ENCODE measurements at places on chromosomes 2 and 18. TPM values are rescaled to one million over a fixed set of nuclear protein-coding genes. Genes with fewer than 3 reads are reported as not detected.

The LRATD1 gene
- 29.8 TPM for total RNA-seq

The TEKT4 gene
- total RNA-seq = under 0.01 TPM

The SP100 gene
- 4.1 TPM for total RNA-seq

The CYP26B1 gene
- total RNA-seq = 0.82 TPM

The HMSD gene
- total RNA-seq = not detected

All from frontal cortex (tissue), 4 donors.